ENCODE measurements at places on chromosomes 5 and 9.

- ATAC-seq: no peak
Measured at GRCh38 chr5:119410448-119411159, 41.7 kb upstream of the HSD17B4 start.

DNA sequence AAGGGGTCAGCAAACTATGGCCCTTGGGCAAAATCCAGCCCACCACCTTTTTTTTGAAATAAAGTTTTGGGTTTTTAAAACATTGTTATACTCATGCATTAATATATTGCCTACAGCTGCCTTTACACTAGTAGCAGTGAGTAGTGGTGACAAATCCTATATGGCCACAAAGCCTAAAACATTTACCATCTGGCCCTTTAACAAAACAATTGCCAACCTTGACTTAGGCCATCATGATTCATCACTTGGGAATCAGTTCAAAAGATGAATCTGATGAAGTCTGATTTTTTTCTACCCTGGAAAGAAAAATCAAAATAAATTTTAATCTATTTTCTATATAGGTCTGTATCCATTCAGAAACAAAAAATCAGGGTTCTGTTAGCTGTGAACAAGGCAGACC is 484.9 kb downstream of the BNC2 start:
- no peak for ATAC-seq

DNA sequence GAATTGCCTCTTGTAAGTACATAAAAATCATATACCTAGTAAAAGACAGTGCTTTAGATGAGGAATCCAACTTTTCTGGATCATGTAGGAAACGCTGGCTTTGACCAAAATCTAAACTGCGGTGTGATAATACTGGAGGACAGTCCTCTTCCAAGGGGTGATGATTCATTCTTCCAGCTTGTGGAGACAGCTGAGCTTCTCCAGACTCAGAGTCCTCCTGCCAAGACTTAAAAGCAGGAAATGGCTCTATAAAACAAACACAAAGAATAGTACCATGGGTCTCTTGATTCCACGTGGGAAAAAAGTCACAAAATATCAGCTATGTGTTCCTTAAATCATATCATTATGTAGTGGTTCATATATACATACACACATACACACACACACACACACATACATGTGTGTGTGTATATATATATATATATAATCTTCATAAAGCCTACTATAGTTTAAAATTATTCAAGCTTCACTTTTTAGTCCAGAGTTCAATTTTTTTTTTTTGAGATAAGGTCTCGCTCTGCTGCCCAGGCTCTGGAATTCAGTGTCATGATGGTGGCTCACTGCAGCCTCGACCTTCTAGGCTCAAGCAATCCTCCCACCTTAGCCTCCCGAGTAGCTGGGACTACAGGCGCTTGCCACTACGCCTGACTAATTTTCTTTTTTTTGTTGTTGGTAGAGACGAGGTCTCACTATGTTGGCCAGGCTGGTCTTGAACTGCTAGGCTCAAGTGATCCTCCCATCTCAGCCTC is 65.0 kb downstream of the PKD2L2 start:
- ATAC-seq: no peak

- ATAC-seq: no peak
Measured at GRCh38 chr5:120738568-120738967, 274.5 kb downstream of the PRR16 start.

DNA sequence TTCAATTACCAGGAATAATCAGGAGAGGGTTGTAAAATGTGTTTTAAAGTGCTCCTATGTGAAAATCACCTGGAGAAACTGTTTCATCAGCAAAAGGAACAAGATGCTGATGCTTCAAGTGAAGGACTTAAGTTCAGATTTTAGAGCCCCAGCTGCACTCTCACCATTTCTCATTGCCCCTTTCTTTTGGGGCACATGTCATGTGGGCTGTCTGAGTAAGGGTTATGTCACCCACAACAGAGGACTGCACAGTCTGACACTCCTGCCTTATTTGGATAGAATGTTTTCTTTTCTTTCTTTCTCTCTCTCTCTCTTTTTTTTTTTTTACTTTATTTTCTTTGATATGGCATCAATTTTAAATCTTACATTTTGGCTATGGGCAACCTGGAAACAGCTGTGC is 204.1 kb upstream of the EFNA5 start:
- no peak for ATAC-seq

DNA sequence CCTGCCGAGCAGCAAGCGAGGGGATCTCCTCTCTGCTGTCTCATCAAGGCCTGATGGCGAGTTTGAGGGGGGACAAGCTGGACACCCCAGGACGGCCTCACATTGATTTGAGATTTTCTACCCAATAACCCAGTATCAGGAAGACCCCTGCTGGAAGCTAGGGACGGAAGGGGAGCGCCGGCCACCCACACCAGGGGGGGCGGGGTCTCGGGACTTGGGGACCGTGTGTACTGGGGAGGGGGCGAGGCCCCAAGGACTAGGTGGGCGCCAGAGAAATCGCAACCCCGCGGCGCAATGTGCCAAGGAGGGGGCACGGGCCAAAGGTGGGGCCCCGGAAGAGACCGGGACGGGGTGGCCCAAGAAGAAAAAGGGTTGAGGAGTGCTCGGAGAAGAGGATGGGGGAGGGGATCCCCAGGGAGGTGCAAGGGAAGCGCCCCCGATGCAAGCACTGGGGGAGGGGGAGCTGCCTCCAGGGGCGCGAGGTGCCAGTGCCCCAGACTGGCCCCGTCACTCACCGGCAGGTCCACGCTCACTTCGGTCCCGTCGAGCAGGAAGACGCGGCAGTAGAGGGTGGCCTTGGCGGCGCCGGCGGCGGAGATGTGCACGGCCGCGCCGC is 1.1 kb downstream of the EPB41L4B start:
- ATAC-seq: no peak

- no peak for ATAC-seq
Measured at GRCh38 chr9:98142925-98143481, 24.0 kb upstream of the TRIM14 start.

DNA sequence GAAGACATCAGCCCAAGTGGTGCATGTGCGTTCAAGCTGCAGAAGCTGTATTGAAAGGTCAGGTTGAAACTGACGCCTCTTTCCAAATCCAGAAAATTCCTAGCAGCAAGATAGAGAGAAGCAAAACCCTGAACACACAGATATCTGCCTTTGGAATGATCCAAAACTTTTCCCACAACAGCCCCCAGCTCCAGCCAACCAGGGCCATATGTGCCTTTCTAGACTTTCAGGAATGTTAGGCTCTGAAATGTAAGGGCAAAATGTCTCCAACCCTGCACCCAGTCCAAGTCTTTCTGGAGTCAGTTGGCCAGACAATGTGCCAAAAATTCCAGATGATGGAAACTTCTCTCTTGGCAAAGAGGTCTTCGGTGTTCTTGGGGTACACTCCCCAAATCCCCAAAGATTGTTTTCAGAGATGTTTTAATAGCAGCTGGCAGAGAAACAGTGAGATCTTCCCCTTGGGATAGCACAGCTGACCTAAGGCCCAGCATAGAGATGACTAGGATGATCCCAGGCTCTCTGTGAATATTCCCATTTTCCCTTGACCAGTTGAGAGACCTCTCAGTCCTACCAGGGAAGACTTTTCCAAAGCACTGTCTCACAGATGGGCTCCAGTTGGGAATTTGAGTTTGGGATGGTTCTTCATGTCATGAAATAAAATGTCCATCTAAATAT is 440.4 kb upstream of the CD180 start:
- no peak for ATAC-seq

GRCh38 chr9:6605202-6605601 is 40.3 kb downstream of the GLDC start:
- peak; percentile 27 for ATAC-seq

- ATAC-seq: no peak
Measured at GRCh38 chr5:11977904-11978303, 73.7 kb upstream of the CTNND2 start.

GRCh38 chr5:142537938-142538337 is 148.0 kb downstream of the FGF1 start:
- peak; percentile 58 for ATAC-seq

GRCh38 chr9:13351778-13352386 is 72.4 kb upstream of the MPDZ start:
- ATAC-seq: no peak

DNA sequence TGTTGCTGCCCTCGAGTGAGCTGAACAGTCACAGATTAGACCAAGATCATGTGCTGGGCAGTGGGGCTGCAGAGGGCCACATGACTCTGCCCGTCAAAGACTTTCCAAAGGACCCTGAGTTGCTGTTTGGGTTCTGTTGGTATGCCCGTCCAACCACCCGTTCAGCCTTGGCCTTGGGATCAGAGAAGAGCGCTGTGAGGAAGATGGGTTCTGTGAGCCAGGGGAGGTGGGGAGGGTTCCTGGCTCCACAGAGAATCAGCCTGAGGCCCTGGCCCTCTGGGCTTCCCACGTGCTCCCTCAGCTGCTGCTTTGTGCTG is 72.6 kb downstream of the RGS3 start:
- no peak for ATAC-seq

- no peak for ATAC-seq
Measured at GRCh38 chr9:77916820-77917219, 114.8 kb downstream of the GNAQ start.

DNA sequence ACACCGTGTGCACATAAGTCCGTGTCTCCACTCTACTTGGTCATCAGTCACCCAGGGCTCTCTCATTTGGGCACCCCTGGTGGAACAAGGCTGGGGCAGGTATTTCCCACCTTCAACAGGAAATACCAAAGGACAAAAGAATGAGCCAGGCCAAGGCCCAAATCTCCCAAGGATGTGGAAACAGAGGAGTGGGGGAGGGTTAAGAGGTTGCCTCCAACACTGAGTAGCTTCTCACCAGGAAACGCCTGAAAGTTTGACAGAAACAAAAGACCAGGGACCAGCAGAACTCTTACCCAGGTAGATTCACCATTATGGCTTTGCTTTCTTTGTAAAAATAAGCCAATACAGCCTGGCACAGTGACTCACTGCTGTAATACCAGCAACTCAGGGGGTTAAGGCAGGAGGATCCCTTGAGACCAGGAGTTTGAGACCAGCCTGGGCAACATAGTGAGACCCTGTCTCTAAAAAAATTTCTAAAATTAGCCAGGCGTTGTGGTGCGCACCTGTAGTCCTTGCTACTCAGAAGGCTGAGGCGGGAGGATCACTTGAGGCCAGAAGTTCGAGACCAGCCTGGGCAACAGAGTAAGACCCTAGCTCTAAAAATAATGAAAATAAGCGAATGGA is 12.7 kb downstream of the SLC1A3 start:
- no peak for ATAC-seq

DNA sequence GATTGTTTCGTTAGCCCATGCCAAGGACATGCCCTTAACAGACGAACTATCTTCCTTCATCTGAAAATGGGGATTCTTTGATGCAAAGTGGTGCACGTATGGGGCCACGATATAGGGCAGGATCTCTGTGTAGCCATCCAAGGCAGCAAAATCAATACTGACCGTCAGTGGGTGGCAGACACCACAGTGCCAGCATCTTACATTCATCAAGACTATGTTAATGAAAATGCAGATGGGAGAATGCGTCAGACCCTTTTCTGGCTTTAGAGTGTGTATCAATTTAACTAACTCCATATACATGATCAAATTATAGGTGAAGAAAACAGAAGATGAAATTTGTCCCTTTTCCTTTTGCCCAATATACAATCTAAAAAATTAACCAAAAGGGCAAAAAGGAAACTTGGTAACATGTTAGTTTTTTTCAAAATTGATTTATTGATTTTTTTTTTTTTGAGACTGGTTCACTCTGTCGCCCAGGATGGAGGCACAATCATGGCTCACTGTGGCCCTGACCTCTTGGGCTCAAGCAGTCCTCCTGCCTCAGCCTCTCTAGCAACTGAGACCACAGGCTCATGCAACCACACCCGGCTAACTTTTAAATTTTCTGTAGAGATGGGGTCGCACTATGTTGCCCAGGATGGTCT is 169.2 kb upstream of the SPRY4 start:
- no peak for ATAC-seq

- ATAC-seq: peak; percentile 48
Measured at GRCh38 chr5:136108180-136108611, 24.4 kb upstream of the SMAD5 start.

DNA sequence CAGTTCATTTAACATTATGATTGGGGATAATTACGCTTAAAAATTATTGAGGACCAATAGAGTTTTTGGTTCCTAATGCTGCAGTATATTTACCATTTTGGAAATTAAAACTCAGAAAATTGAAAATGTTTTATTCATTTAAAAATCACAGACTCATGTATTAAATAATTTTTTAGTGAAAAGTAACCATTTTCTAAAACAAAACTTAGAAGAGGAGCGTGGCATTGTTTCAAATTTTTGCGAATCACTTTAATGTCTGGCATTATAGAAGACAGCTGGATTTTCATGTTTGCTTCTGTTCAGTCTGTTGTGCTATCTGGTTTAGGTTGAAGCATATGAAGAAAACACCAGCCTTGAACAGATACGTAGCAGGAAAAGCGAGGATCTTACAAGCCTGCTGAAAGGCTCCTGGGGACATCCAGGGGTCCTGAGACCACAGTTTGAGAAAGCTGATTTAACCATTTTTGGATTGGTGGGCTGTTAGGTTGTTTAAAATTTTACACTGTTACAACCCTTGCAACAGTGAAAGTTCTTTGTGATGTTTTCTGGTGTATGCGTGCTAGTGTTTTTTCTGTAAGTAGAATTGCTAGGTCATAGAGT is 1.6 kb downstream of the ZFYVE16 start:
- ATAC-seq: no peak

GRCh38 chr9:110825950-110826349 is 157.4 kb downstream of the MUSK start:
- no peak for ATAC-seq

GRCh38 chr9:89405826-89406225 is 87.5 kb downstream of the SECISBP2 start:
- no peak for ATAC-seq

- peak; percentile 90 for ATAC-seq
Measured at GRCh38 chr9:74942801-74943200, 9.9 kb downstream of the C9orf40 start.

- no peak for ATAC-seq
Measured at GRCh38 chr9:37582548-37583157, 6.5 kb upstream of the FBXO10 start.

DNA sequence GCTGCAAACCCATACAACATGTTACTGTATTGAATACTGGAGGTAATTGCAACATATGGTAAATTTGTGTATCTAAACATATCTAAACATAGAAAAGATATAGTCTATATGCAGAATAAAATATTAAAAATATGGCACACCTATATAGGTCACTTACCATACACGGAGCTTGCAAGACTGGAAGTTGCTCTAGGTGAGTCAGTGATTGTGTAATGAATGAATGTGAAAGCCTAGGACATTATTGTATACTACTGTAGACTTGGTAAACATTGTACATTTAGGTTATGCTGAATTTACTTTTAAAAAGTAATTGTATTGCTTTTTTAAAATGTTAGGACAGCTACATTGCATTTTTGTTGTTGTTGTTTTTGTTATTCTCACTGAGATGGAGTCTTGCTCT is 968.8 kb downstream of the TLE1 start:
- no peak for ATAC-seq

- ATAC-seq: no peak
Measured at GRCh38 chr5:149733129-149733900, 3.2 kb downstream of the PPARGC1B start.

- peak; percentile 39 for ATAC-seq
Measured at GRCh38 chr5:219991-220390, 1.9 kb downstream of the SDHA start.

Measured in activated CD4-positive, CD25-positive, alpha-beta regulatory T cell treated with anti-CD3 and anti-CD28 coated beads, Interleukin-2, amount 50 U/mL, for 24 hours (primary cell).